ENCODE measurements at places on chromosomes 11 and 22. TPM values are rescaled to one million over a fixed set of nuclear protein-coding genes. Genes with fewer than 3 reads are reported as not detected.

GRCh38 chr22:20106849-20107237 is 9.1 kb upstream of the RANBP1 start:
- H3K36me3 ChIP-seq: peaks cover 55% of the 10 kb centered on the region
- H3K4me3 ChIP-seq: no peak overlapping the region
- DNase-seq: no peak
- H3K27me3 ChIP-seq: no peaks in the 10 kb centered on the region
- peaks cover 19% of the 10 kb centered on the region for H3K4me1 ChIP-seq

- no peak for DNase-seq
- no peaks in the 10 kb centered on the region for H3K27me3 ChIP-seq
- H3K4me3 ChIP-seq: no peak overlapping the region
- no peaks in the 10 kb centered on the region for H3K36me3 ChIP-seq
These were observed 41.0 kb upstream of the CD5 start for GRCh38 chr11:61061081-61061826.

DNA sequence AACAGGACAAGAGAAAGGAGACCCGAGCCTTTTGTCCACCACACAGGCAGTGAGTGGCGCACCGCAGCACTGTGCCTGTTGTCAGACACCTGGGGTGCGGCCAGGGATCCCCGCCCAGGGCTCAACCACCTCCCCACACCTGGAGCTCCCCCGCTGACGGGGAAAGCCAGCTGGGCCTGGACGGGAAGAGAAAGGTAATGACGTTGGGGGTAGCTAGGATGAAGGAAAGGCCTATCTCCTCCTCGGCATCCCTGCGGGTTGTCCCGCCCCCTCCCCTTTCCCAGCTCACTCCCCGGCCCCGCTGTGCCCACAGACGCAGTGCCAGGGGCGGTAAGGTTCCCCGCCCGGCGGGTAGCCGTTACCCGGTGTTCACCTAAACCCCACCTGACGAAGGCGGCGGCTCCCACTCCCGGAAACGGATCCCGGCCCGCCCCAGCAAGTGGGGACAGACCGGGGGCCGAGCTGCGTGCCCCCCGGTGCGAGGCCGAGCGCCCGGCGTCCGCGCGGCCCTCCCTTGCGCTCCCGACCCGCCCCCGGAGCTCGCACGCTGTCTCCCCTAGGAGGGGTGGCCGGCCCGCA is 495 bp downstream of the HYOU1 start:
- peak overlapping the region; percentile 77 for H3K27ac ChIP-seq
- H3K4me1 ChIP-seq: peaks cover 24% of the 10 kb centered on the region

The SYCE3 gene
- not detected for total RNA-seq

DNA sequence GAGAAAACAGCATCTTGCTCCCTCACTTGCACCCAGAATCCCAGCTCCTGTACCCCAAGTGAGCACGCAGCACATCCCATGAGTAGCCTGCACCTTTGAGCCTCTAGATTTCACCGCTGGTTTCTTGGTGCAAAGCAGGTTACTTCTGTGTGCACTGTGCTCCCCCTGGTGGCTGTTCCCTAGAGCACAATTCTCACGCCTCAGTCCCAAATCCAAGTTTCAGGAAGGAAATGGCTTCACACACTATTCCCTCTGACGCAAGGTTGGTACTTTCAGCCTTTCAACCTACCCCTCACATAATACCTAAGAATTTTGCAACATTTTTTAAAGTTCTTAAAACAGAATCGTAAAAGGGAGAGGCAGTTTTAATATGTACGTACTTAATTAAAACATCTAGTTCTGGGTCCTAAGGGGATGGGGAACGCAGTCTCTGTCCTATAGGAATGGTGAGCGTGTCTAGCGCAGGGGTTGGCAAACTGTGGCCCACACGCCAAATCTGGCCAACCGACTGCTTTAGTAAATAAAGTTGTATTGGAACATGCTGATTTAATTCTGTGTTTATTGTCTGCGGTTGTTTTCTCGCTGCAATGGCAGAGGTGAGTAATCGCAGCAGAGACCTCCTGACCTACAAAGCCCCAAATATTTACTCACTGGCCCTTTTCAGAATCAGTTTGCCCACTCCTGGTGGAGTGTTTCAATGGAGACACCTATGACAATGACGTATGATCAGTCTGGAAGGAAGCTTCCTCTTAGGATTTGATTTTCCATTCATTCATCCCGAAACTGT is 27.5 kb downstream of the DHCR7 start:
- H3K36me3 ChIP-seq: no peaks in the 10 kb centered on the region
- DNase-seq: no peak
- H3K4me1 ChIP-seq: peaks cover 4% of the 10 kb centered on the region
- no peak overlapping the region for H3K4me3 ChIP-seq
- no peak overlapping the region for H3K27ac ChIP-seq
- no peaks in the 10 kb centered on the region for H3K27me3 ChIP-seq
